ENCODE measurements at places on chromosomes 7 and 10.

GRCh38 chr10:53025172-53025711 is 252.7 kb upstream of the MBL2 start:
- DNase-seq: no peak

GRCh38 chr10:111175787-111176186 is 99.0 kb downstream of the ADRA2A start:
- no peak for DNase-seq

DNA sequence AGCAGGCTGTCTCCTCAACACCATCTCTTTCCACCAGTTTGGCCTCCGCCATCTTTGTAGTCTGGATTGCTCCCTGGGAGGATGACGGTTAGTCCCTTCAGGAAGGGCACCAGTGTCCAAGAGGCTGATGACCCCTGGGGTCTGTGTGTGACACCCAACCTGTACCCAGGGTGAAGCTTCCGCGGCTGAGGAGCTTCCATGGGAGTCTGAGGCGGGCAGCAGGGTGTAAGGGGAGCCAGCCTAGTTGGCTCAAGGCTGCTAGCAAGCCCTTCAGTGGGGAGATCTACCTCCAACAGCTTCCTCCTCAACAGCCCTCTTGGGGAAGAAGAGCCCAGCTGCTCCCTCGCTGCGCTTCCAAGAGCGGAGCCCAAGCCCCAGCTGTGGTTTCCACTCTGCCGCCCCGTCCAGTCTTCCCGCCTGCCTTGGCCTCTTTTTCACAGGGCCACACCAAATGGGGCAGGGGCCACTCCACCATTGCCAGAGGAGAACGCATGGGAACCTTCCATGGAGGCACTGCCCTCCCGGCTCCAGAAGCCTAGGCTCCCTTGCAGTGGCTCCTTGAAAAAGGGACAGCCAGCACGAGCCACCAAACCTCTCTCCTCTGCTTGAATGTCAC is 57.4 kb downstream of the TMEM209 start:
- no peak for DNase-seq

DNA sequence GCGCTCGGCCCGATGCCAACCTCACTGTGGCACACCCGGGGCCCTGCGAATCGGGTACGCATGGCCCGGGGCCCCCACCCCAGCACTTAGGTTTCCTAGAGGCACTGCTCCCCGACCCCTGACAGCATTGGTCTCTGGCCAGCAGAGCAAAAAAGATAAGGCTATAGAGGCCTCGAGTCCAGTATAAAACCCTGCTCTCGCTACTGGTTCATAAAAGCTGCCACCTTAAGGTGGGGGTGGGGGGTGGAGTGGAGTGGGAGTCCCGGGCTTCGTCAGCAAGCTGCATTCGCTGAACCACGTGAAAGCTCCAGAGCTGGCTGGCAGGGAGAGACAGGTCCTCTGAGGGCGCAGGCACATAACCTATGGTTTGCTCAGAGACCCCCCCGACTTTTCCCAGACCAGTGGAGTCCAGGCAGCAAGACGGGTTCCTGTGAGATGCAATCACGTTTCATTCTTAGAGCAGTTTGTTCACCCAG is 1.3 kb downstream of the KAZALD1 start:
- DNase-seq: no peak

DNA sequence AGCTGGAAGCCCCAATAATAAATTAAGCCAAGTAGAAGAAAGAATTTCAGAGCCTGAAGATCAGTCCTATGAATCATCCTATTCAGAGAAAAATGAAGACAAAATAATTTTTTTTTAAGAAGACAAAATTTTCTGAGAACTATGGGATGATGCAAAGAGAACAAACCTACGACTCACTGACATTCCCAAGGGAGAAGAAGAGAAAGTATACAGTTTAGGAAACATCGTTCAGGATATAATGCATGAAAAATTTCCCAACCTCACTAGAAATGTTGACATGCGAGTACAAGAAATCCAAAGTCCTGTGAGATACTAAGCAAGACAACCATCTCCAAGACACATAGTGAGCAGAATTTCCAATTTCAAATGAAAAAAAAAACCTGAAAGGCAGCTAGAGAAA is 150.5 kb downstream of the THSD7A start:
- no peak for DNase-seq

DNA sequence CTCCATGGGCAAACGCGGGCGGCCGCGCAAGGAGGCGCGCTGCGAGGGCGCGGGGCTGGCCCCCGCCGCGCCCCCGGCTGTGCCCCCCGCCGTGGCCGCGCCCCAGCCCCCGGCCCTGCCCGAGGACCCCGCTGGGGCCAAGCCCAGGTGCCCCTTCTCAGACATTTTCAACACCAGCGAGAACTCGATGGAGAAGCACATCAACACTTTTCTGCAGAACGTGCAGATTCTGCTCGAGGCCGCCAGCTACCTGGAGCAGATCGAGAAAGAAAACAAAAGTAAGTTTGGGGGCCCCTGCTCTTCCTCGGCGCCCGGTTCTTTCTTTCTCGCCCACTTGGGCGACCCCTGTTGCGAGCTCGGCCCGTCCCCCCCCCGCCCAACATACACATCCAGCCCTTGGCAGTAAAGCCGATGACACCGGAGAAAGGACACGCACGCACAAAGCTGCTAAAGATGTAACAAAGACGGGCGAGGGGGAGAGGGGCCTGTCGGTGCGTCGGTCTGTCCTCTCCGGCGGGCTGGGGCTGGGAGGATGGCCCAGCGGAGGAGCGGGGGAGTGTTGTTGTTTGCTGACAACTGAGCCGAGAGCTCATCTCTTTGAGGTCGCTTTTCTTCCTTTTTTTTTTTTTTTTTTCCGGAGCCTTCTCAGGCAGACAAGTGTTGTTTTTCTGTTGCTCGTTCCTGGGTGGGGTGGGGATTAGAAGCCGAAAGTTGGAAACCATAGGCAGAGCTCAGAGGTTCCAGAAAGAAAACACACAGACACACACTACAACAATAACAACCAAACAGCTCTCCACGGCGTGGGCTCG is 604 bp downstream of the MXI1 start:
- no peak for DNase-seq

DNA sequence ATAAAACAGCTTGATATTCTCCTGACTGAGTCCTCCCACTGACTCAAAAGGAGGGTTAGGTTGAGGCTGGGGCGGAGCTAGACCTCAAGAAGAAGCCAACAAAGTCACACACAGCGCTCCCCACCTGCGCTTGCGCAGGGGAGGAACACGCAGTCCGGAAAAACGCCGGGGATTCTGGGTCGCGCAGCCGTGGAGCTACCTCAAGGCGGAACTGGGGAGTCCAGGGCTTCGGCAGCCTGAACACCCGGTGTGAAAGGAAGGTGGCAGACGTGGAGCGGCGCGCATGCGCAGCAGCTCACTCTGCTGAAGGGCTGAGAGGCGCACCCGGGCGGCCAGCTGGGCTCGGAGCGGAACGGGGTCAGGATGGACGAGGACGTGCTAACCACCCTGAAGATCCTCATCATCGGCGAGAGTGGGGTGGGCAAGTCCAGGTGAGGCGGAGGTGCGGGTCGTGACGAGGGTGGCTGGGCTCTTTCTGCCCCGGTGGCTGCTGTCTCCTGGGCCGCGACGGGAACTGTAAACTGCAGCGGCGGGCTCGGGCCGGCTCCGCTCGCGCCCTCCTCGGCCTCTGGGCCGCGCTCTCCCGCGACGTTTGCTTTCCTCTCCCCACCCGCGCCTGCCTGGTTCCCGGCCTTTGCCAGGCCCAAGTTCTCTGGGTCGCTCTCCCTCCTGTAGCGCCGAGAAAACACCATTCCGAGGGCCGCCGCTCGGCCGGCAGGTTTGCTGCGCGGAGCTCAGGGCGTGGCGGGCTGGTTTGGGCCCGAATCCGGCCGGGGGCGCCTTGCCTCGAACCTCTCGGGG is at the start of gene RAB18:
TSS of gene RAB18 (plus strand) at position 298 of the 801 bp plus-strand sequence. CDS start at position 364, 66 bp downstream.
- peak; percentile 89 for DNase-seq

DNA sequence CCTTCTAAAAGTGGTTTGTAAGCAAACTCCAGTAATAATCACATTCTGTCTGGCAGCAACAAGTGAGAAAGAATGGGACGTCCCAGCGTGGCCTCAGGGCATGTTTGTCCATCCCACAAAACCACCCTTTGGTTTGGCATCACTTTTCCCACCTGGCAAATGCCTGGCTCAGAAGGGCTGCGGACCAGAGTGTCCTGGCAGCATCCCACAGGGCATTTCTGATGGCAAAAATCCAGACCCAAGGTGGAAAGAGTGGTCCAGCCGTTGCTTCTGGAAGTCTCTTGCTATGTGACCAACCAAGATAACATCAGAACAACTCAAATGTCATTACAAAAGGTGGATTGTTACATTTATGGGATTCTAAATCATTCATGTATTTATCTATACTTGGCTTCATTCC is 174.4 kb downstream of the CREB5 start:
- DNase-seq: no peak

- DNase-seq: no peak
These were observed 23.1 kb downstream of the WNT8B start for GRCh38 chr10:100485801-100486495.

- no peak for DNase-seq
These were observed 716.2 kb downstream of the NXPH1 start for GRCh38 chr7:9149499-9150082.

- no peak for DNase-seq
These were observed 535.0 kb upstream of the NRP1 start for GRCh38 chr10:33869481-33869880.

DNA sequence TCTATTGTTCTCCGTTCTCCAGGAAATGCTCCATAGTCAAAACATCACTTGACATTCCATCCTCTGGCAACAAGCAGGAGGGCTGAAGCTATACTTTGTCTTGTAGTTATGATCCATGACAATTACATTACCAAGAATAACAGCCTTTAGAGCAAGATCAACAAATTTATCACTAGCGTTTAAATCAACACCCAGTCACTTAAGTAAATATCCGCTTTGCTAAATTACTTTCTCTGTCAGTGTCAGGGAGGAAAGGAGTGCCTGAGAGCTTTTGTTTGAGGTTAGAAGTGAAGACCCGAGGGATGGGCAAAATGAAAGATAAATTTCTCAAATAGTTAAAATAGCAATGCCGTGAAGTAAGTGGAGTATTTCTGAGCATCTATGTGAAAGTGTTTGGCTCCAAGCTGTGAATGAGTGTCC is 236.1 kb upstream of the BMPER start:
- DNase-seq: no peak

- DNase-seq: no peak
These were observed 26.1 kb downstream of the LCOR start for GRCh38 chr10:96858038-96858705.

All from stimulated activated CD4-positive, alpha-beta T cell treated with anti-CD3 and anti-CD28 coated beads, Interleukin-1b, Interleukin-23, amount 100 ng/mL, for 1 hour (primary cell).